ENCODE measurements at places on chromosomes 3 and 15. TPM values are rescaled to one million over a fixed set of nuclear protein-coding genes. Genes with fewer than 3 reads are reported as not detected.

The LRRC2 gene
- 0.51 TPM for polyA plus RNA-seq

The ZPLD1 gene
- 2.1 TPM for polyA plus RNA-seq

The PLEKHO2 gene
- 11.2 TPM for polyA plus RNA-seq

The TRAIP gene
- polyA plus RNA-seq: 5.8 TPM

The KBTBD13 gene
- not detected for polyA plus RNA-seq
